NAMALWA (cell line): ENCODE measurements at places on chromosomes 3 and 15.
A peak's percentile ranks its signal among the peaks of the same experiment; 100 is the strongest.

DNA sequence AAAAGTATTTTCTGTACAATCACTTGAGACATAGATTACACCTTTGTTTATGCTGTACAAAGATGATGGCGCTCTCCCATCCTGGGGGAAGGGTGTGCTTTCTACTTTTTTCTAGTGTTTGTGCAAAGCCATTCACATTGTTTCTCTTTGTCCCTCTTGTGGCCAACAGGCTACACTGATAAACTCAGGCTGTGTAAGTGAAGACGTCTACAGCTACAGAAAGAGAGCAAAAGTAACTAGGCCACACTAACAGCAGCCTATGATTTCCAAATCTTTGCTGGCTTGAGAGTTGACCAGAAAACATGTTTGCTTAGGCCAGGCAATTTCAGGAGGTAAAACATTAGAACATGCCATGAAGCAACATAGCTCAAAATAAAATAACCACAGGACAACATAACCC is 75.1 kb downstream of the FOXB1 start:
- peak; percentile 19 for DNase-seq

DNA sequence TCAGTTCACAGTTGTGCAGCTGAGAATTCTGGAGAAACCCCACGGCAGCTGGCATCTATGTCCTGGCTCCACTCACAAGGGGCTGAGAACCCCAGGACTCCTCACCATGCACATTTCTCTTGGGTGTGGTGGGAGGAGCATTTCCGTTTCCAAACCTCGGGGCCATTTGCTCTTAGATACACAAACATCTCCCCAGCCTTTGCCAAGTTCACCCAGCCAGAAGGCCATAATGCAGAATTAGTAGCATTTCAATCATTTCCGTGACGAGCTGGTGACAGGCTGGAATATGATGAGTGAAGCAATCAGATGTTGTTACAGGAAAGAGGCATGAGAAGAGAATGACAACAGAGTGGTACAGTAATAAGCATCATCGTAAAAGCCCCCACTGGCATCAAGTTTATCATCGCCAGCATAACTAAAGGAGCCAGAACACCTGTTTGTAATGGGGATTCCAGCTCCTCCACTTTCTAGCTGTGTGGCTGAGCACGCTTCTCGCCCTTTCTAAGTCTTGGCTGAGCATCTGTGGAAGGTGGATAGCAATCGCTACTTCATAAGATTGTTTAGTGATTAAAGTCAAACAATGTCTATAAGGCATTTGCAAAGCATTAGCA is 82.0 kb downstream of the LIPC start:
- no peak for DNase-seq

GRCh38 chr3:121063628-121064027 is 155.6 kb downstream of the STXBP5L start:
- no peak for DNase-seq

DNA sequence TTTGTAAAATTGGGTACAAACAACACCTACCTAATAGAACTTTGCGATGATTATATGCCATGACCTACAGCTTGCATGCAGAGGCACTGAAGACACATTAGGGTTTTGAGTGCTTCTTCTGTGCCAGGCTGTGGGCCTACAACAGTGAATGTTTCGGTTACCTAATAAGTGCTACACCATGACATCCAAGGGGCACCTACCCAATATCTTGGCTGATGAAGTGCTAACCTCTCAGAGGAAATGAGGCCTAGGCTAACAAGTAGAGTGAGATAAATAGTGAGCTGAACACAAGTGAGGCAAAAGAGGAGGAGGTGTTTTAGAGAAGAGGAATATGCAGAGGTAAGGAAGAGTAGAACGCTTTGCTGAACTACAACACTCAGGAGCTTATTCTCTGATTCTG is 12.2 kb upstream of the RASGRP1 start:
- no peak for DNase-seq

- DNase-seq: no peak
Observed at GRCh38 chr15:39587731-39588530, 7.1 kb downstream of the THBS1 start.

GRCh38 chr3:23711916-23712494 is 93.8 kb upstream of the UBE2E1 start:
- no peak for DNase-seq

GRCh38 chr3:51283421-51283820 is 101.7 kb upstream of the MANF start:
- no peak for DNase-seq

GRCh38 chr3:191070762-191071403 is 128.2 kb upstream of the OSTN start:
- no peak for DNase-seq

DNA sequence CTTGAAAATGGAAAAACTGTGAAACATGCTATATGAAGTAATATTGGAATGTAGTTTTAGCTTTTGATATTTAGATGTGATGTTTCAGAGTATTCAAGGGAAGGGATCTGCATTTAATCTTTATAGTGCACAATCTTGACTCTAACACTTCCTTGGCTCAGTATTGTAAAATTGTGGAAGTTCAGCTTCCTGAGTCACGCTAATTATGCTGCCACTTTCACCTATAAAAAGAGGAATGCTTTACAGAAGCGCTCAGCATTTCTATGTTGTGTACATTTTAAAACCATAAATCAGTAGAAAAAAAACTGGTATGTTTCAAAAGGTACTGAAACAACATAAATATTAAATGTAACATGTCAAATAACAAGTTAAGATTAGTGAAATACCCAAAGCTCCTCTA is 32.6 kb downstream of the SERPINI2 start:
- DNase-seq: no peak

- no peak for DNase-seq
Observed at GRCh38 chr3:10232137-10232536, 16.1 kb upstream of the TATDN2 start.

- no peak for DNase-seq
Observed at GRCh38 chr3:157610876-157611535, 107.8 kb upstream of the VEPH1 start.

- DNase-seq: no peak
Observed at GRCh38 chr3:71649757-71650156, 66.2 kb upstream of the FOXP1 start.

GRCh38 chr3:52534281-52535183 is 875 bp upstream of the NT5DC2 start:
- DNase-seq: no peak

GRCh38 chr3:63467392-63467791 is 185.1 kb upstream of the SNTN start:
- no peak for DNase-seq

DNA sequence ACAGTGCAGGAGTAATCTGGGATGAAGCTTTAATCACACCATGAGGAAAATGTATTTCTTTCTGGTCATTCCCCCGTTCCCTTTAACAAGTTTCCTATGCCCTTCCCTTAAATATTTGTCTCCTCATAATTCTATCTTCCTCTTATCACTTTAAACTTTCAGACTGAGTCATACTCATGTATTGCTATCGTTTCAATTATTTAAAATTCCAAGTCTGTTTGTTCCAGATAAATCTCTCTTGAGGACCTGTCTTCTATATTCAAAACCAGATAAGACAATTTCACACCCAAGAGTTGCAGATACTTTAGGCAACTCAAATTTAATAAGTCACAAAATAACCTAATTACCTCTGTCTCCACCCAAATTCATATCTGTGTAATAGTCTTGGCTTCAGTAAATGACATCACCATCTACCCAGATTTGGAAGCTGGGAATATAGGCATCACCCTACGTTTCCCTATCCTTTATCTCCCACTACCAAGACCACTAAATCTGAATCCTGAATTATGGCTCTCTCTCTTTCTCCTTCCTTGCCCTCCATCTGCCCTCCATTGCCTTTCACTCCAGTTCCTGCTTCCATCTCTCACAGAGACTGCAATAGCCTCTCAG is 220.1 kb downstream of the PYDC2 start:
- no peak for DNase-seq

GRCh38 chr15:58361273-58361759 is 70.5 kb upstream of the LIPC start:
- DNase-seq: no peak
